DMS153 (cell line): ENCODE measurements at places on chromosomes 5 and 9.

- no peak for DNase-seq
Observed at GRCh38 chr9:33128570-33128969, 38.6 kb downstream of the B4GALT1 start.

DNA sequence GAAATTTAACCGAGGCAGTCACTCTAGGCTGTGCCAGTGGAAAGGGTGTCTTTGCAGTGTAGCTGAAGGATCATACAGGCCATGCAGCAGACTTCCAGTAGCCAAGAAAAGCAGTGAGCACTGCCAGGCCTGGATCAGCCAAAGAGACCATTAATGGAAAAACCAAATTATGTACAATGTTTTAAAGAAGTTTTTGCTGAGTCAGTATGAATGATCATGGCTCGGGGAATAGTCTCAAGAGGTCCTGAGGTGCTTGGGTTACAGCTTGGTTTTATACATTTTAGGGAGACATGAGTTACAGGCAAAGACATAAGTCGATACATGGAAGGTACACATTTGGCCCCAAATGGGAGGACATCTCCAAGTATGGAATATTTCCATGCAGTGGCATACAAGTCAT lies 141.3 kb downstream of the YTHDC2 start:
- no peak for DNase-seq

DNA sequence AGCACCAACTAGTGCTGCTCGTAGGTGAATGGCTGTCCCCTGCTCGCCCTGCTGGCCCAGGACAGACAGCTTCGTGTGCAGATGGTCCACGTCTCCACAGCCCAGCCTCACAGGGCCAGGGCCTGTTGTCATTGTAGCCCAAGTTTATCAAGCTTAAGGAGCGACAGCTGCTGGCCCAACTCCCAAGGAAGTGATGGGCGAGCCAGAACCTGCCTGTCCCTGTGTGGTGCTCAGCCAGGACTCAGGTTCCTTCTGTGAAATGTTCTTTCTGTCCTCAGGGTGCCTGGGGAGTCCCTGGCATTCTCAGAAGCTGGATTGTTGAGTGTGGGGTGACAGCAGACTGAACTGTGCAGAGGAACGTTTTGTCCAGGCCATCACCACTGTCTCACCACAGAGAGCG lies 16.4 kb downstream of the TRIP13 start:
- no peak for DNase-seq

- DNase-seq, result no peak
Observed at GRCh38 chr9:87684627-87685219, 41.2 kb upstream of the CTSL start.

DNA sequence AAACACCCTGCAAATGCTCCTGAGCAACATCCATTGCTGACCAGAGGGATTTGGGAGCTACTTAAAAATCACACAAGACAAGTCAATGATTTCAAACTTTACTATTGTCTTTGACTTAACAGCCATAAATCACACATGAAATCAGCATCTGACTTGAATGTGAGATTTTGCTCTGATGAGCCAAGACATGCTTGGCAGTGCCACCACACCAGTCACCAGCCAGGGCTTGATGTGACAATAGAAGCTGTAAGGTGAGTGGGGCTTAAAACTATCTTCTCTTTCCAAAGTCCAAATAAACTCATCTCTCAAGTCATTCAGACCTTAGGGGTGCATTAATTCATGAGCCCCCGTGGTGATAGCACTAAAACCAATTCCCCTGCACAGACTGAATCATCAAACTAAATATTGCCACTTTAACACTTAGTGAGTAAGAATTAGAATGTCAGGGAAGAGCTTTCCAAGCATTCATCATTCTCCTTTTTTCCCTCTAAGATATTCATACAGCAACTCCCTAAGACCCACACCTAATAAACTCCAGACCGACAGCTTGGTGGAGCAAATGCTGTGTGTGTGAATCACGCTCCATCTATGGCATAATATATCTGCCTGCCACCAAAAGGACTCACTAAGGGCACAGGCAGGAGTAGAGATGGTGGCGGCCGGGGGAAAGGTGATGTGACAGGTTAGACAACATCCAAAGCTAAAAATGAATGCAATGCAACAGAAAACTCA lies 119.4 kb downstream of the SPOCK1 start:
- no peak for DNase-seq

- DNase-seq, result peak; percentile 20
Observed at GRCh38 chr9:115923903-115924668, 229.5 kb upstream of the PAPPA start.

- no peak for DNase-seq
Observed at GRCh38 chr9:91483835-91484234, 60.2 kb upstream of the NFIL3 start.

GRCh38 chr9:2493109-2493508 lies 128.5 kb upstream of the VLDLR start:
- DNase-seq, result no peak

DNA sequence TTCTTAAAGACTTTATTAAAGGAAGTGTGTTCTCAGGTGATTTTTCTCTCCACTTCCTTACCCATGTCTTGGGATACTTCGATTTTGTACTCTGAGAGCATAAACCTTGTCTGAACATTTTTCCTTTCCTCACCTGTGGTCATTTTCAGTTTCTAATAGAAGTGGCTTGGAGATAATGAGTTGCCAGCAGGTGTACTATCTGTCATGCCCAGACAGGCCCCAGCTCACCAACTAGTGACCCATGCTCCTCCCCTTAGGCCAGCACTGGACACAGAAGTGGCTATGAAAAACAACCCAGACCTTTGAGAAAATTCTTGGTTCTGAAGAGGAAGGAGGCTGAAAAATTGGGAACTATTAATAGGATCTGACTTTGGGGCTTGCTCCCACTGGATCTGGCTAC lies 49.2 kb upstream of the SMIM32 start:
- no peak for DNase-seq

GRCh38 chr5:158285698-158286097 lies 426.8 kb upstream of the CLINT1 start:
- DNase-seq, result no peak

DNA sequence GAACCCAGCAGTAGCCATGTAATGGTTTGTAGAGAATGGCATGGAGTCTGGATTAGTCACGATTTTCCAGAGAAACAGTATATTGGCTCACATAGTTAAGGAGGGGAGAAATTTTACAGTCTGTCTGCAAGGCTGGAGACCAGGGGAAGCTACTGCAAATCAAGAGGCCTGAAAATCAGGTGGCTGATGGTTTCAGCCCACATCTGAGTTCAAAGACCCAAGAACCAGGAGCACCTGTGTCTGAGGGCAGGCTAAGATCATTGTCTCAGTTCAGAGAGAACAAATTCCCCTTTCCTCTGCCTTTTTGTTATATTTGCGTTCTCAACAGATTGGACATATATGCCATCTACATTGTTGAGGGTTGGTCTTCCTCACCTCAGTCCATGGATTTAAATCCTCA lies 207.5 kb upstream of the IRX2 start:
- no peak for DNase-seq

DNA sequence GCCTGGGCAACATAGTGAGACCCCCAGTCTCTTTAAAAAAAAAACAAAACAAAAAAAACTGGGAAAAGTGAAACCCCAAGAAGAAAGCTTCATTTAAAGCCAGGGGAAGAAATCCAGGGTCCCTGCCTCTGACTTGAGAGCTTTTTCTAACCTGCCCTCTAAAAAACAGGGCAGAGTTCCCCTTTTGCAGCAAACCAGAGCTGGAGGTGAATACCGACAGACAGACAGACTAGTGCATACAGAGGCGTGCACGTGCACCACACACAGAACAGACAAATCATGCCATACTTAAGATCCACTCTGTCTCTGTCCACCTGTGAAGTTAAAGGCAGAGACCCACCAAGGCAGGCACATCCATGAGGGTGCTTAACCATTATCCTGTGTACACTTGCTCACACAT lies 11.7 kb upstream of the AQP3 start:
- DNase-seq, result no peak

- peak; percentile 81 for DNase-seq
Observed at GRCh38 chr9:131635285-131635684, 90.0 kb downstream of the PRRT1B start.

DNA sequence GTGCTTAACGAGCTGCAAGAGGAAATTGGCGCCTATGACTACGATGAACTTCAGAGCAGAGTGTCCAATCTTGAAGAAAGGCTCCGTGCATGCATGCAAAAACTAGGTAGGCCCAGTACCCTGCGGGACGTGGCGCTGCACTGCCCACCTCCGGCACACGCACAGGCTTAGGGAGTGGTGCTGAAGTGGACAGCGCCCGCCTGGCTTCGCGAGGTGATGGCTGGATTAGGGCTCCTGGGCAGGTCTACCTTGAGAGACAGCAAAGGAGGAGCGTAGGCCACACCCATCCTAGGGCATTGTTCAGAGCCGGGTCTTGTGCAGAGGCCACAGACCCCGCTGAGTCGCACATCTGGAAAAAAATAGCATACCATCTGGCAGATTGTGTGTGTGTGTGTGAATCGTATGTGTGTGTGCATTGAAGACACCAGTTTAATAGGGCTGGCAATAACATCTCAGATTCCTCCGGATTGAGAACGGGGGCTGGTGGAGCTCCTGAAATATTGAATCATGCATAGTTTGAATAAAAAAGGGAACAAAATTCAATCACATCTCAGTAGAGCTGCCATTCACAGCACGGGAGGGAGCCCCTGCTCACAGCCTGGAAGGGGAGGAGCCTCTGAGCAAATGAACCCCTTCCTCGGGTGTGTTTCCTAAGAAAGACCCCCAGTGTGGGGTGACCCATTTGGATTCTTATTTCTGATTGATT lies 11.1 kb downstream of the OLFM1 start:
- DNase-seq, result no peak

DNA sequence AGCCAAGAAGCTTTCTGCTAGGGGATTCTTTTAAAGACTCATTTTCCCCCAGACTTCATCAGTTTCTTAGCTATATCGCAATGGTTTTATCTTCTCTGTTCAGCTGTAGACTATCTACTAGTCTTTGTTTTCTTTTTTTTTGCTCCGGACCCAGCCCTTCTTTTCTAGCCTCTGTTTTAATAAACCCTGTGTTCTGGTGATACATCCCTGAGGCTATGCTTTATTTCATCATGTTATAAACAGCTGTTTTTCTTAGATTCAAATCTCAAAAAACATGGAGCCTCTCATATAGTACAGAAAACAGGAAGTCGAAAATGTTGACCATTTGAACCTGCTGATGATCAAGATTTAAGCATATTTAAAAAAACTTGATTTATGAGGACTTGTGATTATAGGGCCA lies 37.8 kb downstream of the SCGB3A1 start:
- DNase-seq, result no peak

GRCh38 chr5:15003511-15003920 lies 131.9 kb upstream of the ANKH start:
- peak; percentile 85 for DNase-seq

- no peak for DNase-seq
Observed at GRCh38 chr9:91481972-91482371, 58.3 kb upstream of the NFIL3 start.

DNA sequence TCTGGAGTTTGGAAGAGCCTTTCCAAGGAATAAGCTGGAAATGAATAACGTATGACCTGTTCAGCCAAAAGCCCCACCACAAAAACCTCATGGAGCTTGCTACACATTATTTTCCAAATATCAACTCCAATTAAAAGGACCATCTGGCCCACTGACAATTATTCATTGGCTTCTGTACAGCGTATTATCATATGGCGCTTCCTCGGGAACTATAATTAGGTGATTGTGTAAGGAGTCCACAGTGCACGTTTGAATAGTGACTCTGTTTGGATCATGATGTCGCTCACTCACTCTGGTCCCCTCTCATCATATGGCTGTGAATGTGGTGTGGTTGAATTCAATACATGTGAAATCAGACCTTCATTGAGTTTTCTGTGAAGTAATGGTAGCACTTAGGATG lies 52.1 kb downstream of the GDNF start:
- no peak for DNase-seq

DNA sequence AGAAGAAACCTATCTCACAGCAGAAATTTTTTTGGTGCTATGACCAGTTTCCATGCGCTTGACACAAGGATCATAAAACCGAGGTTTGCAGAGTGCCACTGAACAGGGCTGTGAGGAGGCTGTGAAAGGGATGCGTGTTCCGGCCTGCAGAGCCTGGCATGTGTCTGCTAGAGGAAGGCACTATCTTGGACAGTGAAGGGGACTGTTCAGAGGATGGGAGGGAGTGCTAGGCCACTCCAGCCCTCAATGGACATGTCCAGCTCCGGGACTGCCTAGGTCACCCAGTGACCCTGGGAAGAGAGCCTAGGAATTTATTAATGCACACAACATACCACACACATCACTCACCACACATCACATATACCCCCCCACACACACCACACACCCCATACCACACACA lies 275.9 kb downstream of the GADD45G start:
- no peak for DNase-seq

DNA sequence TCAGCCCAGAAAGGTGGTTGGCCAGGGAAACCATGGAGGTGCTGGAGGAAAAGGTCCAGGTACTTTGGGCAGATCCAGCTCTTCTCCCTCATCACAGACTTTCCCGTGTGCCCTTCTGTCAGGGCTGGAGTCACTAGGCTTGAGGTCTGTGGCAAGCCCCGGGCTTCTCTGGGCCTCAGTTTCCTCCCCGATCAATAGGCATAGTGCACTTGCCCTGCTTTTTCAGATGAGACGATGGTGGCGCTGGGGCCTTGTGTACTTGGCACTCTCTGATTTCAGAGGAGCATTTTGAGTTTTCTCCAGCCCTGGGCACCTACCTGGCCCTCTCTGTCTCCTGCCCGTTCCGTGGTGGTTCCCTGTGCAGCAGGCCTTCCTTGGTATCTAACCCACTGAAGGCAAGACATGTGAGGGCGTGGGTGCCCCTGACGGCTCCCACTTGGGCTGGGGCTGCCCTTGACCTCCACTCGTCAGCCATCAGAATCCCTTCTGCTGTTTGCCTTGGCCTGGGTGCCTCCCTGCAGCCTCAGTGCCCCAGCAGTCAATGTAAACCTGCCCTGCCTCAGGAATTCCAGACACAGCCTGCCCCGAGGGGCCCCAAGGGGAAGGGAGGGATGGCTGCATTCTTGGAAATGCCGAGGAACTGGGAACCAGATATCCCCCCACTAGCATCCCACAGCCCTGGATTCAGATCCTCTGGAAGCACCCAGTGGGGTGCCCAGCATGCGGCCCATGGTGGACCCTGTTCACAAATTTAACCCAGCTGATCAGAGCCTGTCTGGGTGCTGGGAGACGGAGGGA lies 66.3 kb upstream of the COL5A1 start:
- no peak for DNase-seq

GRCh38 chr5:5881294-5881693 lies 458.8 kb downstream of the ICE1 start:
- peak; percentile 28 for DNase-seq

GRCh38 chr5:87048156-87048555 lies 219.5 kb upstream of the RASA1 start:
- no peak for DNase-seq

DNA sequence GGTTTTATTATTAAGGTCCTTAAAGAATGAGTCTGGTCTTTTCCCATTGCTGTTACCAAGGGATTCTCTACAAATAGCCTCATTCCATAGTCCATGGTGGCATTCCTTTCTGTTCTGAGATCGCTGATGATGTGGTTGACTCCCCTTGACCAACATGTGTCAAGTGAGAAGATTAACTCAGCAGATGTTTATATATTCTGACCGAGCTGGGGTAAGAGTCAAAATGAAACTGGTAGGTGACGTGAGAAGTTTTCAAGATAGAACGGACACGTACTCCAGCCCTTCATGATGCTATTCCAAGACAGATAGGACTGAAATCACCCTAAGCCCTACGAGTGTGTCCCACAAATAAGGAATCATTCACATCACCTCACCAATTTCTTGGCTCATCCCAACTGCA lies 155.5 kb upstream of the WWC1 start:
- DNase-seq, result no peak

GRCh38 chr5:22504411-22504810 lies 348.7 kb downstream of the CDH12 start:
- DNase-seq, result no peak
